ENCODE measurements at places on chromosomes 12 and 14.

- no peak for DNase-seq
These were observed 60.9 kb downstream of the SERPINA3 start for GRCh38 chr14:94673071-94673470.

GRCh38 chr14:53638966-53639365 is 317.7 kb downstream of the BMP4 start:
- DNase-seq: no peak

- DNase-seq: peak; percentile 44
These were observed 67.2 kb downstream of the RIC8B start for GRCh38 chr12:106841510-106842302.

DNA sequence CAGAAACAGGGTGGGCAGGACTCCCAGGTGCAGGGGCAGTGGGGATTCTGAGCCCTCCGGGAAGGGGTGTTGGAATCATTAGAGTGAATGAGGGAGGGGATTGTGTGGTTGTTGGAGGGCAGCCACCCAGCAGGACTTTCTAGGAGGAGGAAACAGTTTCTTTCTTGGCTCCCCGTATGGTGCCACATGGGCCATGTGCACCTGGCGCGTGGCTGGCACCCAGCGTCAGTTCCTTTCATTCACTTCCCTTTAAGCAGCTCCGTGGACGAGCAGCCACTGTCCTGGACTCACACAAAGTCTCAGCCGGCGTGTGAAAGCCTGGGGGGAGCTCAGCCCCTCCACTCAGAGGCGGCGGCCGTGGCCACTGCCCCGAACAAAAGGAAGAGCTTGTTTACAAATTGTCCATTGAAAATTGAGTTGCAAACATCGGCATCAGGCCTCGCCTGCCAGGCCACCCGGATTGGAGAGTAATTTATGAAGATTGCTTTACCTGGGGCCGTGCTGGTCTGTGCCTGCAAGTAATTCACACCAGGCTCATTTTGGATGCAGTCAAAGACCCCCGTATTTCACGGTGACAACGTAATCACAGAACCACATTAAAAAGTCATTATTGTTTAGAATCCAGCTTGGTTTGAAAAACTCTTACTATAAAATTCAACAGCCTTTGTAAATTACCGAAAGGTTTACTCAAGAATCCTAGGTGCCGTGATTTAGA is 101.7 kb upstream of the C14orf180 start:
- DNase-seq: no peak

GRCh38 chr12:70849265-70849960 is 71.1 kb downstream of the PTPRR start:
- no peak for DNase-seq

- no peak for DNase-seq
These were observed 44.6 kb upstream of the KRAS start for GRCh38 chr12:25295361-25295760.
